NCI-H446 treated with DMSO at 0.1 percent for 48 hours (cell line): ENCODE measurements at places on chromosomes 7 and 10.
A peak's percentile ranks its signal among the peaks of the same experiment; 100 is the strongest.

DNA sequence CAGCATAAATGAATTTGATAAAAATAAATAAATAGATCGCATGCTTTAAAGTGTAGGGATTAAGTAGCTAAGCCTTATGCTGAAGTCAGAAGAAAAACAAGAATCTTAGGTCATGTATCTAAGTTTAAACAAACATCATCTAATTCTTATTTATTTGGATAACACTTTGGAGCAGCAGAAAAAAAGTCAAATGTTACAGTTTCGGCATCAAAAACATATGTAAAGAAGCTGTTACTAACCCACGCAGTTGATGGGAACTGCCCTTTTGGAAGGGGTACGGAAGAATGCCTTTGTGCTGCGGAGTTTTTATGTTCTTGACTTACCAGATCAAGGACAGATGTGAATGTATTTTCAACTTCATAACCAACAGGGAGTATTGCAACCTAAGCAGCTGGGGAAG lies 37.3 kb upstream of the HABP2 start:
- DNase-seq = no peak

- no peak for DNase-seq
Observed at GRCh38 chr10:119849031-119849789, 23.4 kb downstream of the MCMBP start.

GRCh38 chr10:78570633-78571235 lies 498.0 kb upstream of the ZMIZ1 start:
- no peak for DNase-seq

DNA sequence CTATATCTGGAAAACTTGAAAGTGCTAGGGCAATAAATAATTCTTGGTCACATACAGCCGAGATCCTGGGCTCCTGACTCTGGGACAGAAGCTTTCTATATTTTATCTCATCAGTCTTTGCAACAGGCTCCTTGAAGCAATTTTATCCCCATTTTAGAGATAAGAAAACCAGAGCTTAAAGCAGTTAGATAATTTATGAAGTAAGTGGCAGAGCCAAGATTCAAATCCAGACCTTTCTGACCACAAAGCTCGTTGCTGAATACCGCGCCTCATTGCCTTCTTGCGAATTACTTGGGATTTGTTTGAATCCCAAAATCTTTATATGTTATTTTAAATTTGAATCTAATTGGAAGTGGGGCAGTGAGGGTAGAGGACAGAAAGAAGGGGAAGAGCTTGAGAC lies 106.0 kb downstream of the TCF7L2 start:
- DNase-seq = no peak

- DNase-seq = no peak
Observed at GRCh38 chr7:461117-461452, 58.6 kb downstream of the PDGFA start.

GRCh38 chr7:132575419-132575981 lies 770 bp downstream of the PLXNA4 start:
- peak; percentile 34 for DNase-seq

DNA sequence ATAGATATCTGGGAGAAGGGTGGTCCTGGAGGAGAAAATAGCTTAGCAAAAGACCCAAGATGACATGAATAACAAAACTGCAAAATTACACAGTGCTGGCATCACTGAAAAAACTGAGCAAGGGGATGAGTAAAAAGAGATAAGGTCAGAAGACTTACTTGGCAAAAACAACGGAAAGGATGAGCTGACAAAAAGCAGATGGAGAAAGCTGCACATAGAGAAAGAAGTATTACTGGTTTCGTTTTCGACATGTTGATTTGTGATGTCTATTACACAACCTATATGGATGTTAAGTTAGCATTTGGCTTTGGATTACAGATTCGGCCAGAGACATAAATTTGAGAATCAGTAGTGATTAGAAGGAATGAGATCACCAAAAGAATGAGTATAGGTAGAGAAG lies 132.1 kb downstream of the MACC1 start:
- no peak for DNase-seq

GRCh38 chr7:23249486-23249885 lies 2.9 kb downstream of the GPNMB start:
- no peak for DNase-seq

DNA sequence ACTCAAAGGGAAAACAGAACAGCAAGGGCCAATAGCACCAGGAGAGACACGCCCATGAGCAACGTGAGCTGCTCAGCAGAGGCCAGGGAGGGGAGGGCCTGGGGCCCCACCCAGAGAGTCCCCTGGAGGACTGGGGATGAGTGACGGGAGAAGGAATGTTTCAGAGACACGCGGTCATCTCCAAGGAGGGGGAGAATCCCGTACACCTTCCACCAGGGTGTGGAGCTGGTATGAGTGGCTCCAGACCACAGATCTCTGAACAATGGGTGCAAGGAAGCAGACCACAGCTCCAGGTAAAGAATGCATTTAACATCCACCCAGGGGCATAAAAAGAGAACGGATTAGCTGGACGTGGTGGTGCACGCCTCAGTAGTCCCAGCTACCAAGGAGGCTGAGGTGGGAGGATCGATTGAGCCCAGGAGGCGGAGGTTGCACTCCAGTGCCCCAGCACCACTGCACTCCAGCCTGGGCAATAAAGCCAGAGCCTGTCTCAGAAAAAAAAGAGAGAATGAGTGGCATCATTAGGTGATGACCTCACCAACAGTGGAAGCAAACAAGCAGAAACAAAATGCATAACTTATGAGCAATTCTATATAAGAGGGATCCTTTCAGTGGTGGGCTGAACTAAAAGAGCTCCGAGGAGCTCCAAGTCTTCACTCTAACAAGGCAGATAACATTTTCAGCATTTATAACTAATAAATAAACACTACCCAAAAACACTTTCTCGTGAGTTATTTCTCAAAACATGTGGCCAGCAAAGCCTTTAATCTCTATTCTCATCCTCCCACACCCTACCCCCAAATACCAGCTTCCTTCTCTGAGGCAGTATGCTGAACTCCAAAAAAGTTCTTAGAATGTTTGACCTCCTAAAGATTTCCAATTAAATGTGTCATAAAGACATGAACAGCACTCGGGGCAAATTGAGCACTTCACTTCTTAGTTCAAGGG lies 12.5 kb downstream of the PSAP start:
- no peak for DNase-seq

- DNase-seq = peak; percentile 64
Observed at GRCh38 chr7:24702755-24703154, 54.5 kb downstream of the GSDME start.

GRCh38 chr10:4623200-4623599 lies 202.8 kb upstream of the AKR1E2 start:
- no peak for DNase-seq

DNA sequence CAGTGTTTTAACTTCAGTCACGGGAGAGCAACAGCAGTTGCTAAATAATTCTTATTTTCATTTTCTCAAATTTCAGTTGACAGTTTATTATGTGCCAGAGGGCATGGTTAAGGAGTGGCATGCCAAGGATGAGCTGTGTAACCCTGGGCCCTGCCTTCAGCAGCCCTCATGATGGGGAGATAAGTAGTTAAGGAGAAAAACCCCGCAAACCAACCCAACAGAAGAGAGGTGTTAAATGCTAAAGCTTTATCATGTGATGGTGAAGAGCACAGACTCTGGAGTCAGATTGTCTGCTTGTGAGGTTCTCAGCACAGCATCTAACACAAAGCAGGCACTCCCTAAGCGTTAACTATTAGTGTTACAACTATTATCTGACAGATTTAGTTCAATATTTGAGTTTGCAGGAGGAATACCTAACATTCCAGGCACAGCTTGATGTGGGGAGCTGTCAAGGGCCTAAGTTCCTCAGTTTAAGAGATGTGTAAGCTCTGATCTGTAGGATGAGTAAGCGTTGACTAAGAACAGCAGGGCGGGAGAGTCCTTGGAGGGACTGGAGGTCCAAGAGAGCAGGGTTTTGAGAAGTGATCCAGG lies 29.6 kb downstream of the STAM start:
- no peak for DNase-seq

- no peak for DNase-seq
Observed at GRCh38 chr10:71796749-71797405, 23.6 kb upstream of the VSIR start.

DNA sequence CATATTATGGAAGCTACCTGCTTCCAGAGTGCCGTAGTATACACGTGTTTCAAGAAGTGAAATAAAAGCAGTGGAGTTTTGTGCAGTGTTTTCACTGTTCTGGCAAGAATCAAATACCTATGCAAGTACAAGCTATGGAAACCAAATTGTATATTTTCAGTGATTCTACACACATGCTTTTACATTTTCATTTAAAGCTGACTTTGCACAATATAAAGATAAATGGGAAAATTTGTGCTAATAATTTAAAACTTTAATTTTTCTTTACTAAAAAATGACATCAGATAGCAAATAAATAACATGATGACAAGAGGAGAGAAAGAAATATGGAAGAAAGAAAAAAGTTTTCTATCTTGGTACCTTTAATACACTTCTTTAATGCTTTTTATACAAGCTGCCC lies 393.7 kb upstream of the NPVF start:
- DNase-seq = no peak

- no peak for DNase-seq
Observed at GRCh38 chr10:103752680-103753248, 102.6 kb downstream of the SH3PXD2A start.

GRCh38 chr10:124324451-124324850 lies 94.3 kb downstream of the OAT start:
- no peak for DNase-seq

DNA sequence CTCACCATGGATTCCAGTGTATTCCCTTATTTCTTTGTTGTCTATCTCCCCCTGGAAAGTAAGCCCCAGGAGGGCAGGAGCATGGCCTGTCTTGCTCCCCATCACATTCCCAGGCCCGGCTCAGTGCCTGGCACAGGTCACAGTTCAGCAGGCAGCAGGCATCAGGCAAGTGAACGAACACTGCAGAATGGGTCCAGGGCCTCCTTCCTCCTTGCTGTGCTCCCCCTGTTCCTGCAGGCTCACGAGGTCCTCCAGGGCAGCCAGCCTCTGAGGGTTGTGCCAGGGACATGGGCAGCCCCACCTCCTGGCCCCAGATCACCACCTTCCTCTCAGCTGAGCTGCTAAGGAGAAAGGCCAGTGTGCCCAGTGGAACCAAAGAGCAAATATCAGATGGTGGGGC lies 41.8 kb downstream of the PDLIM1 start:
- DNase-seq = no peak

DNA sequence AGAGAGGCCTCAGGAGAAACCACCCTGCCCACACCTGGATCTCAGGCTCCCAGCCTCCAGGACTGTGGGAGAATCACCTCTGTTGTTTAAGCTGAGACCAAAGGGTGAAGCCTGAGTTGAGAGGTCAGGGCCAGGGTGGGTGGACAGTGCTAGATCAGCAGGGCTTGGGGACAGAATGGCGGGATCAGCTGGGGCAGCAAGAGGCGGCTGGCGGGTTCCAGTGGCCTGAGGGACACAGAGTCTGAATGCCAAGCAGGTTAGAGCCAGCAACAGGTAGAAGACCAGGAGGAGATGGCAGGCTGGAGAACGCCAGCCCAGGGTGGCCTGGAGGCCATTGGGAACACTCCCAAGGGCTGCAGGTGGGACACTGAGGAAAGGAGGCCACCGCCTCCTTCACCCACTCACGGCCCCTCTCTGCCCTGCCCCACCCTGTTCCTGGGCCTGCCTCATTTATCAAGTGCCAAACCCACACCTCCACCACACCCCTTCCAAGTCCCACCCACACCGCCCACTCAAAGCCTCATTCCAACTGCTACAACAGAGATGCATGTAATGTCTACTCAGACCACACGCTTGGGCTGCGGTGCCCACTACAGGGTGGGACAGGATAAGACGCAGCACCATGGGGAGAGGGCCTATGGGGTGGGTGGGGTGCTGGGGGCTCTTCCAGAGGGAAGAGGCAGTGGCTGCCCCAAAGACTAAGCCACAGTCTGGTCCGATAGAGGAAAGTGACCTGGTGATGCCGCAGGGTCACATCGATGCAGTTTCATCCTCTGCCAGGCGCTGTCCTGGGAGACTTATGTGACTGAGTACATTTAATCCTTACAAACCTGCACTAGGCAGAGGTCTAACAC lies 173.9 kb downstream of the TNS3 start:
- no peak for DNase-seq

- DNase-seq = no peak
Observed at GRCh38 chr10:30928742-30929141, 102.9 kb downstream of the ZNF438 start.

DNA sequence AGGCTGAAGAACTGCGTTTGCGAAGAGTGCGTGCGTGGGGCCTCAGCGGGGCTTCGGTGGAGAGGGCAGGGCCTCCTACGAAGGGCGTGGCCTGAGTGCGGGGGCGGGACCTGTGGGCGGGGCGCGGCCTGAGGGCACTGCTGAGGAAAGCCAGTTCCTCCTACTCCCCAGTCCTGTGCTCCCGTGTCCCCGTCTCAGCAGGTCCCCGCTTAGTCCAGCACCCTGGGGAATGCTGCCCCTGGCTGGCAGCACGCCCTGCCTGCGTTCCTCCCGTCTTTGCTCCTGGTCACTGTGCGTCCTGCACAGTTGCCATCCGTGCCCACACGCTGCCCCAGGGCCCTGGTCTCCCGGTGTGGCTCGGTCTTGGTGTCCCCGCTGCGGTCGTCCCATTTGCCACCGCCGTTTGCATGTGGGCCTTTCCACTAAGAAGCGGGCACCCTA lies 177.1 kb downstream of the ZNF248 start:
- DNase-seq = no peak

- DNase-seq = peak; percentile 10
Observed at GRCh38 chr7:12524794-12525386, 45.6 kb upstream of the SCIN start.

DNA sequence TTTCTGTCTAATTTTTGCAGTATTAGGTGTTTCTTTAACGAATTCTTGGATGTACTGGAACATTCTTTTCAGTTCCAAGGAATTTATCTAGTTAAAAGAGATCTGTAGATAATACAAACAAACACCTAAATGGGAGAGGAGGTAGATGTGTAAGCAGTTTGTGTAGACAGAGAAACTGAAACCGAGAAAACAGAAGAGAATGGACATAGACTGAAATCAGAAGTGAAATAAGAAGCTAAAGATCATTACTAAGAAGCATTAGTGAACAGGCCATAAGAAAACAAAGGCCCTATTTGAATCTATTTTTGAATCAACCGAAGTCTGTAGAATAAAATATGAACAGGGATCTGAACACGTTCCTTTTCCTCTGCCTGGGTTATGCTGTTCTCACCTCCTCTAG lies 26.5 kb upstream of the TMEM229A start:
- no peak for DNase-seq

GRCh38 chr7:6636741-6637543 lies at the start of gene ZNF316:
Gene ZNF316, plus strand, starts transcription at chr7:6637318. Its CDS starts 5,092 bp downstream, at chr7:6642410.
- no peak for DNase-seq

- no peak for DNase-seq
Observed at GRCh38 chr7:74655768-74656440, 1.6 kb upstream of the GTF2I start.

GRCh38 chr7:27148756-27149641 lies 1.4 kb upstream of the HOXA6 start:
- no peak for DNase-seq

DNA sequence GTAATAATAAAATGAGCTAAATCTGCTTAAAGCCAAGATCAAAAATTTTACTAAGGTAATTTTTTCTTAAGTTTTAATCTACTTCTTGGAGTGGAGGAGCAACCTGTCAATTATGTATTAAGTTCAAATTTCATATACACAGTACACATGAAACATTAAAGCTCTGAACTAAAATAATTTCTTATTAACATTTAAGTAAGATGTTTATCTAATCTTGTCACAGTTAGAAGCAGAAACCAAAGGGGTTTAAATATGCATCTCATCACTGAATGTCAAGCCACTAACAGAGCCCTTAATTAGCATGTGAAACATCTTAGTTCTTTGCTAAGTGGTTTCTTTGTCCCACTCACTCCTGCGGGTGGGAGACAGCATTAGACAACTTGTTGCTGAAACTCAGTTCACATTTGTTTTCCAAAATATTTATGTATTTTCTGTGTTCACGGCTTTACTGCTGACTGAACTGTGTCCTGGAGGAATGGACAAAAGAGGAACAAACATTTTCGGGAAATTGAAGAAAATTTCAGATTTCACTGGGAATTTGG lies 130.9 kb upstream of the MBL2 start:
- no peak for DNase-seq
